Activated CD4-positive, alpha-beta T cell treated with anti-CD3 and anti-CD28 coated beads, Interleukin-2, Interleukin-6, amounts not matched to agents 100 ng/mL and 50 ng/mL, durations not matched to agents 16 hours and 8 hours (primary cell): ENCODE measurements at places on chromosomes 1 and 21.

DNA sequence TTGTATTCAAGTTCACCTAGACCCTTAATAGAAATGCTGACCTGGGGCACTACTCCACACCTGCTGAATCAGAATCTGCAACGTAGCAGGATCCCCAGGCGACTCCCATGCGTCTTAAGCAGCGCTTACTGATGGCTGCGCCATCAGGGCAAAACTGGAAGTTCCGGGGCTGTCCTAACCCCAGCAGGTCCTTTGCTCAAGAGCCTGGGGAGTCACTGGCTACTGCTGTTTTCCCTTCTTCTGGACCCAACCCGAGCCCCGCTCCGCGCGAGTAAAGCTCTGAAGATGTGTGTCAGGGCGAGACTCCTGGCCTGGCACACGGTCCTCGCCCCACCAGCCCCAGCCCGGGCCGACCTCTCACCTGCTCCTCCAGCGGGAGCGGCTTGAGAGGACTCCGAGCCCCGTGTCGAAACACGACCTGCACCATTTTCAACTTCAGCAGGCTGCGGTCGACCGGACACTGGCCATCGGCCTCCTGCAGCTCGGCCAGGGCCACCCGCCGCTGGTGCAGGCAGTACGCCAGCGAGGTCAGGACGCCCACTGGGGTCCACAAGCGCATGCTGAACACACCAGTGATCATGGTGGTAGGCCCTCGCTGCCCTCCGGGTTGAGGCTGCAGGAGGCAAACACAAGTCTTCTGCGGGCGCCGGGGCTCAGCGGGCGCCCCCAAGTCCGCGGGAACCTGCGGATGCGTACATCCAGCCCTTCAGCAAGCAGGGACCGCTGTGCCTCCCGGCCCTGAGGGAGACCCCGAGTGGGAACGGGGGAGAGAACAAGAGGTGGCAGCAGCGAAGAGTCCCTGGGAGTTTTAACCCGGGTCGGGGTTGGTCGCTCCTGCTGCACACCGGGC is 630 bp downstream of the ACP6 start:
- DNase-seq = peak; percentile 59

DNA sequence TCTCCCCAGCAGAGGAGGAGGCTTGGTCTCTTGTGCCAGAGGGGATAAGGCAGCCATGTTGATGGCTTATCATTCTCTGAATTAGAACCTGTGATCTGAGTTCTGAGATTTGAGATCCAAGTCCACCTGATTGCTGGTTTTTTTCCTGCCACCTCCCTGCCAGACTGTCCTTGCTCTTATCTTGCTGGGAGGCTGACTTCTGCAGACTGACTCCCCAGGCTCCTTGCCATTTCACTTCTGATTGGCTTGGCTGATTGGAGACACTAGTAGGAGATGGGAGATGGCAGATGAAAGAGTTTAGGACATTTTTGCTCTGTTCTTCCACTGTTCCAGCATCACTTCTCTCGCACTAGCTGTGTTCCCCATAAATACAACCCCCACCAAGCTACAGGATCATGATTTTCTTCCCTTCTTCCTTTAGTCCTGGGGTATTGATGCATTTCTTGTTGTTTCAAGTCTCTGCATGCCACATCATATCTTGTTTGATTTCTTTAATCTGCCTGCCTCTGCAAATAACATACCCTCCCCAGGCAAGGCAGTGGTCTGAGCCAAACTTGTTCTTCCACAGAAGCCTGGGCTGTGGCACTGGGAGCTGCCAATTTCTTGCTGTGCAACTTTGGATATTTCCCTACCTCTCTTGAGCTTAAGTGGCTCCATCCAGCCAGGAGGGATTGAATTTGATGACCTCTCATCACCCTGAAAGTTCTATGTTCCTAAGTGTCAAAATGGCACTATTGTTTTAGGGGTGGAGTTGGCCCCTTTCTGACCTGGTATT is 963 bp upstream of the CYP4B1 start:
- DNase-seq = no peak

DNA sequence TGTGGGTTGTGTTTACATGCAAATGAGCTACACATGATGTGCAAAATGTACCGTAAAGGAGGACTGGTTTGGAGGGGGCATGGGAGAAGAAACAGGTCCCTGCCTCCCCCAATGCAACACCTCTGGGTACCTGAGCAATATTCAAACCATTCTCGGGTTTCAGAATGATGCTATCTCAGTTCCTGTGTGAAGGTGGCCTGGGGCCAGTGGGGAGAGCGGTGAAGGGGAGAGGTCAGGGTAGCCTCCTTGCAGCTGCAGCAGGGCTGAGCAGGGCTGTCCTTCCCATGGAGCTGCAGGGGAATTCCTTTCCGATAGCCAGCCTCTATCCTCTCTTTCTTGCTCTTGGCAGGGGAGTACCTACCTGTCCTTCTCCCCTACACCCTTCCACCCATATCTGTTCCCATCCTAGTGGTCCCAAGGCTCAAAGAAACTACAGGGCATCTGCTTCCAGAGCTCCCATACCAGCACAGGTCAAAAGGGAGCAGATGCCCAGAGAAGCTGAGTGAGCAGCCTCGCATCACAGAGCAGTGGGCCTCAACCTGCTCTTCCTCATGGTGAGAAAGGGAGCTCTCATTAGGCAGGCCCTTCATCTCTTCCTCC is 11.9 kb downstream of the MEF2D start:
- peak; percentile 87 for DNase-seq

DNA sequence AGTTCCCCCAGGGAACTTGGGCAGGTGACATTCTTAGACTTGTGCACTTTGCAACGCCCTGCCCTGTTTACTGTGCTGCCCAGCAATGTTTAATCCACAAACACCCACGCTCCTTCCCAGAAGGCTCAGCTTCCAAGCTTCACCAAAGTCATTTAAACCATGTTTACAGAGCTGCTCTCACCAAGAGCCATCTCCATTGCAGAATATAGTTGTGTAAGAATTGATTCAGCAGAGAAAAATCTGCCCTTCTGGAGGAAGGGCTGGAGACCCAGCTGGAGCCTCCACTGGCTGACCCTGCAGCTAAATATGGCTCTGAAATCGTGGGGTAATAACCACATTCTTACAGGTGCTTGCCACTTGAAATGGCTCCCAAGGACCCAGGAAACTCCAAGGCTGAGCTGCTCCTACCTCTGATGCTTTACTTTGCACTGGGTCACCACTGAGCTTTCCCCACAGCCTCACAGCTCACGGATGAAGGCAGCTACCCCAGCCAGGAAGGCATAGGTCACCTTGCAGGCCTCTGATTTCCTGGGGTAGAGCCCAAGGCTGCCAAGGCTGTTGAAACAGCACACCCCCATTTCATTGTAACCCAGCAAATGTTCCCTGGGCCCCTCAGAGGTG is 8.7 kb downstream of the CAPN2 start:
- DNase-seq = no peak

DNA sequence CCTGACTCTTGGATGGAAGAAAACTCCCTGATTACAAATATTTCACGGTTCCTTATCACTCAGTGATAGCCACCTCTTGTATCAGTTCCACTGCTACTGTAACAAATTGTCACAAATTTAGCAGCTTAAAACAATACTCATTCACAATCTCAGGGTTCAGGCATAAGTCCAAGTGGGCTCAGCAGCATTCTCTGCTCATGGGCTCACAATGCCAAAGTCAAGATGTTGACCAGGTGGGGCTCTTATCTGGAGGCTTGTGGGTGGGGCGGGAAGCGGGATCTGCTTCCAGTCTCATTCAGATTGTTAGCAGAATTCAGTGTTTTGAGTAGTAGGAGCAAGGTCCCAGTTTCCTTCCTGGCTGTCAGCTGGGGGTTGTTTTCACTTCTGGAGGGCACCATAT is 137.3 kb upstream of the FAM78B start:
- no peak for DNase-seq

- peak; percentile 92 for DNase-seq
Observed at GRCh38 chr1:155206891-155207805, 549 bp downstream of the THBS3 start.

DNA sequence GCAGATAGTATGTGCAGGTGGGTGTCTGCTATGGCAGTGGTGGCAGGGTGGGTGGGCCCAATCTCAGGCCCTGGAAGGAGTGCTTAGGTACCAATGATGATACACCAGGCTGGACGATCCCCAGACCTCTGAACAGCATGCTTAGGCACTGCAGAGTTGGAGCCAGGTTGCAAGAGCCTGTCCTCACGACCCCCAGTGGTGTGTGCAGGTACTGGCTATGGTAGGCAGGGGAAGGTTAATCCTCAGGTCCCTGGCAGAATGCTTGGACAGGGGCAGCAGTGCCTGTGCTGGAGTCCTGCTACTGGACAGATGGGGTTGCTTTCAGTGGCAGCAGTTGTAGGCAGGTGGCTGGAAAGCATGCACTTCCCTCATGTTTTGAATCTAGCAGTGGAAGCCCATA is 100.5 kb upstream of the NEK7 start:
- peak; percentile 2 for DNase-seq

DNA sequence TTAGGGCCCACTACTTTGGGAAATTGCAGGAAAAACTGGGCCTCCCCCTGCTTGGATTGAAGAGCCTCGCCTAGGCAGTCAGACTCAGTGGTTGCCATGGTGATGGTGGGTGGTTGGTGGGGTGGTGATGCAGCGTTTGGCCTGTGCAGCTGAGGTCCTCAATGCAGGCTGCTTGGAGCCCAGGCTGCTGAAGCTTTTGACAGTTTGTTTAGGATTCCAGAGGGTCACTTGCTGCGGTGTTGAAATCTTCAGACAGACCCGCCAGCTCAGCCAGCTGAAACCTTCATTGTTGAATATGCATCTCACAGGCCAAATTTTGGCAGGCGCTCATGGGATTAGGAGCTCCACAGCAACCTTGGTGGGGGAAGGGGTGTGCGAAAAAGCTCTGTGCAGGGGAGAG is 67.9 kb downstream of the CACNA1E start:
- no peak for DNase-seq

DNA sequence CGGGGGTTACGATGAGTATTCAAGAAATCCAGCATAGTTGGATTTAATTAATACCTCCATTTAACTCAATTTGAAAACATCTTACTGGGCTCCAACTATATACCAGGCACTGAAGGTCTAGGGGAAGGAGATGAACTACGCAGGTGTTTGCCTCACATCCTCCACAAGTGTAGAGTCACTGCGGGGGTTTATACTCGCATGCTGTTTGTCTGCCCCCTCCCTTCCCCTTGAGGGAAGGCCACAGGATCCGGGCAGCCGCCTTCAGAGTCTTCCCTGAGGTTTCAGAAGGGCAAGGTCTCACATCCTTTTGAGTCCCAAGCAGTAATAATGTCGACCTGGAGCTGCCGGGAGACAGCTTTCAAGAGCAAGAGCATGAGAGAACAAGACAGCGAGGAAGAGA is 142.4 kb upstream of the GALNT2 start:
- DNase-seq = no peak

DNA sequence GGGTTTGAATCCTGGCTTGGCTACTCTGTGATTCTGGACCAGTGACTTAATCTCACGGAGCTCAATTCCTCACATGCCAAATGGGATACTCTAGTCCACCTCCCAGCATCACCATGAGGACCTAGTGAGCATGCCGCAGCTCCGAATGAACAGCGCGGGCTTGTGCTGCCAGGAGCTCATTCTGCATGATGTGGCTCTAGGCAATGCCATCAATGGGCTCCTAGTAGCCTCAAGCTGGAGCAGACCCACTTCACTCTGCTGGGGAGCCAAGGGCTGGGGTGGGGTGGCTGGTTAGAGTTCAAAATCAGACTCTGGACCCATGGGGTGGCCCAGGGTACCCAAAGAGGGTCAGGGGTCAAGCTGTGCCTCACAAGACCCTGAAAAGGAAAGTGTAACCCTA is 41.5 kb downstream of the CDK18 start:
- no peak for DNase-seq

- no peak for DNase-seq
Observed at GRCh38 chr1:59081795-59082194, 215.1 kb upstream of the FGGY start.

DNA sequence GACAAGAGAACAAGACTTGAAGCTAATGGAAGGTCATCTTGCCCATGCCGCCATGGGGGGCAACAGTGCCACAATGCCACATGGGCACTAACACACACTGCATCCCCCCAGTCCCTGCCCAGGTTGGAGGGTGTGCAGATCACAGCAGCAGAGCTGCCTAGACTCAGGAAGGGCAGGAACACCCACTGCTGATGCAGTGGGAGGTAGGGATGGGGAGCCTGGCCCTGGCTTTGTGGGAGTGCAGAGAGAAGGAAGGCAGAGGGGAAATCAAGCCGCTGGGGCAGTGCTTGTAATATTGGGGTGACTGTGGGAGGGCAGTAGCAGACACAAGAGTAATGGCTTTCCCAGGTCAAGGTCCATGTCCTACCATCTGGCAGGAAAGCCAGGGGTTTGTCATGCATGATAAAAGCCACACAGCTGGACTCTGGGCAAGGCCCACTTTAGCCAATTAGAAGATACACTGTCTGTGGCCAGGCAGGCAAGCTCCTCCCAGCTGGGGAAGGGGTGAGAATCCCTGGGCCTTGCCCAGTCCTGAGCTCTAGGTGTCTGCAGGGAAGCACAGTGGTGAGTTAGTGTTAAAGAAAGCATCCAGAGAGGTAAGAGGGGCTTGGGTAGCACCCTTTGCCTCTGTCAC is 25.4 kb upstream of the MEF2D start:
- DNase-seq = no peak

GRCh38 chr1:216607067-216607697 is 116.0 kb downstream of the ESRRG start:
- no peak for DNase-seq

DNA sequence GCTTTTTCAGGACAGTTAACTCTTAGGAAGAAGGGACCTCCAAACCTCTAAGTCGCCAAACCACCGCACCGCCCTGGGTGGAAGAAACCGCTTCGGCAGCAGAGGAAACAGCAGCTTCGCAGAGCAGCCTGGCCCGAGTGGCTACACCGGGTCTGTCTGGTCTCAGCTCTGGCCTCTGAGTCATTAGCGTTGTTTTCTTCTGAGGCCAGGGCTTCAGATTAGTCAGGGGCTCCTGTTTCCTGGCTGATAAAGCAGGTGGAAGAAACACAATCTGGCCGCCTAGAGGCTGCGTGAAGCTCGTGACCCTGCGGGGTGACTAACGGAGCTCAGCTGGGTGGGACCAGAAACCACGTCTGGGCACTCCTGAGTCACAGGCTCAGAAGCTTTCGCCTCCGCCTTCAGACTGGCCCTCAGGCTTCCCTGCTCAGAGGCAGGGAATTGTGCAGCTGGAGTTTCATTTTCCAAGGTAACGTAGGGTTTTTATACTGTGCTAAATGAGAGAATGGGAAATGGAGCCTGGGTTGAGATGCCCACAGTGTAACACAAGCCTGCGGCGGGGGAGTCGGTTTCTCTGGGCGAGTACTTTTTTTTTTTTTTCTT is 44.9 kb downstream of the CHAF1B start:
- peak; percentile 88 for DNase-seq

DNA sequence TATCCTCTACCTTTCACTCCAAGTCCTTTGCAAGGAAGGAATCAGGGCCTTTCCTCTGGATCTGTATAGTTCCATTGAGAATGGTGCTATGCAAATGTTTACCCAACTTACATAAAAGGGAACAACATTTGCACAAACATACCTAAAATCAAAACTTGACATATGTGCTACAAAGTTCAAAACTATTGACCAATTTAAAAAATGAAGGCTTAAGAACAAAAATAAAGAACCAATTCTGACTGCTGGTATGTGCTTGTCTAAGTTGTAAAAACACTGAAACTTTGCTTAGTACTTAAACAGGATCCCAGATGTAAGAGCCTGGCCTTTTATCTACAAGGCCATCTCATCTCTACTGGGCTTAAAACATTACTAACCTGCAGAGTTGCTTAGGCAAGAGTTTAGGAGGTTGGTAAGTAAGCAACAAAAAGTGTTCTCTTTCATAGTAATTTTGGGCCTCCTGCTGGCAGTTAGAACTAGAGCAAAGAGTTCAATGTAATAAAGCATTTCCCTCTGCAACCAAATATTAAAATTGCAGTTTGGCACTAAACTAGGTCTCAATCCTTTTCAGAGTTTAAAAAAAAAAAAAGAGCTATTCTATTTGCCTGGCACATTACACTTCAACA is 2.0 kb downstream of the SCMH1 start:
- peak; percentile 52 for DNase-seq
